Stimulated activated CD8-positive, alpha-beta memory T cell treated with anti-CD3 and anti-CD28 coated beads, Interleukin-4, amount 100 ng/mL, for 1 hour (primary cell): ENCODE measurements at places on chromosomes 4 and X.

GRCh38 chrX:129981200-129981553 is 1.3 kb upstream of the BCORL1 start:
- no peak for DNase-seq

- DNase-seq = no peak
Observed at GRCh38 chr4:112916868-112917267, 132.6 kb upstream of the ANK2 start.

DNA sequence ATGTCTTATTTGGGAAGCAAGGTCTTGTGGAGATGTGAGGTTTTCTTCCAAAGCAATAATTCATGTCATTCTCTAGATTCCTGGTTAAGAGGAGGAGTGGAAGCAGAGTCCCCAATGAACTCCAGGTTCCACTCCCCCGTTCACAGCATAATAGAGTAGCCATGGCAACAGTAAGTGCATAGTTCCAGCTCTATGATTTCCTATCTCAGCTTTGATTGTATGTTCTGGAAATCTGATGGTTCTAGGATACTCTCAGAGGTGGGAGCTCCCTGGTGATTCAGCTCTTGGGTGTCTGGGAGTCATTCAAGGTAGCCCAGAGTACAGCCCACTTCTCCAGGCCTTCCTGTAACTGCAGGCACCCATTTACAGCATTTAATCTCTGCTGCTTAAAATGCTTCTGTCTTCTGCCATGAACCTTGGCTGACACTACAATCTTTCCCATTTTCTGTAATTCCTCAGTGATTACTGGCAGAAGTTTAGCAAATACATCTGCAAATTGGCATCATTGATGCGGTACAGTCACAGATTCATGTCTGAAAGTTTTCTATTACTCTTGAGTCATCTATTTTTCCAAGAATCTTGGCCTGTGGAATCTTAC is 242.0 kb downstream of the MAPK10 start:
- DNase-seq = no peak

DNA sequence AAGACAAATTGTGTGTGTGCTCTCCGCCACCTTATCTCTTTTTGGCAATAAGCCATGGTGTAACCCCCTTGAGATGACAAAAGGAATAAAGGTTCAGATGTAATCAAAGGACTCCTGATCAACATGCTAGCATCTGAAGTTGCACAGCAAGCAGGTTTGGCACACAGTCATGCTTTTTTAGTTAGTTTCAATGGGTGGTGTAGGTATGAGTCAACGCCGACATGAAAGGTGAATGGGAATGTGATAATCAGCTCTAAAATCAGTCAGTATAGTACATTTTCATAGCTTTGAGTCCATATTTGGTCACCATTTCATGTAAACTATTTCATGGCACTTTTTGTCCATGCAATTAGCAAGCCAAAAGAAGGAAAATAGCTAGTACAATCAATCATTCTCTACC is 50.4 kb upstream of the ETNPPL start:
- DNase-seq = no peak

- DNase-seq = no peak
Observed at GRCh38 chrX:48786341-48786800, at the start of gene GATA1. Gene GATA1 (plus strand): TSS chrX:48786590. CDS start chrX:48791110, 4,520 bp downstream.

- no peak for DNase-seq
Observed at GRCh38 chr4:112944006-112944405, 105.4 kb upstream of the ANK2 start.

DNA sequence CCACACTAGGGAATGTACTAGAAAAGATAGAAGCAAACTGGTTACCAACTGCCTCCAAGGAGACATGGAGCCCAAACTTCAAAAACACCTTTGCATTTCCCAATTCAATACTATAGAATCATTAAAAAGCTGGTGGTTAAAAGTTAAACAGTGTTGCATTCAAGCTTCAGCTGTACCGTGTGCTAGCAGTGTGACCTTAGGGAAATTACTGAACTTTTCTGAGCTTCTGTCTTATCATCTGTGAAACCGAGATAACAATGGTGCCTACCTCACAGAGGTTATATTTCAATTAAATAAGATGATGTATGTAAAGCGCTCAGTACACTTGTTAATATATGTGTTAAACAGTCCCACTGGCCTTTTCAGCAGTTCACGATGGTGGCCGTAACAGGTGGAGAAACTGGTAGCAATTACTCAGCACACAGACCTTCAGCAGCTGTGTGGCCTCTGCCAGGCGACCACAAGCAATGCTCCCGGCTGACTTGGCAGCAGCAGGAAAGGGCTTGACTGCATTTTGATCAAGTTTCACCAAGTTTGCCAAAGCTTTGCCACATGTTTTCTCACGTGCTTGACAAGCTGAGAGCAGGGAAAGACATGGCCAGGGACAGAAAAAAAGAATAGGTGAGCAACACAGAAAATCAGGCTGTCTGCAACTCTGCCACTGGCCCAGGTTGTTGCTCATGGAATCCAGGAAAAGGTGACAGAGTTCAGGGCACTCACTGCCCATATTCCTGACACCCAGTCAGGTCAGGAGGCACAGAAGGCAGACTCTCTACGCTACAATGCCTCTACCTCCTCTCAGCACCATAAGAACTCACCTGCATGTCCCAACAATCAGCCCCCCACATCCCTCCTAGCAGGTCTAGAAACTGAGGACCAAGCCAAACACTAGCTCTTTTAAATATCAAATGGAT is 72.1 kb downstream of the PARM1 start:
- no peak for DNase-seq

GRCh38 chrX:109635146-109635545 is 10.2 kb upstream of the KCNE5 start:
- no peak for DNase-seq

DNA sequence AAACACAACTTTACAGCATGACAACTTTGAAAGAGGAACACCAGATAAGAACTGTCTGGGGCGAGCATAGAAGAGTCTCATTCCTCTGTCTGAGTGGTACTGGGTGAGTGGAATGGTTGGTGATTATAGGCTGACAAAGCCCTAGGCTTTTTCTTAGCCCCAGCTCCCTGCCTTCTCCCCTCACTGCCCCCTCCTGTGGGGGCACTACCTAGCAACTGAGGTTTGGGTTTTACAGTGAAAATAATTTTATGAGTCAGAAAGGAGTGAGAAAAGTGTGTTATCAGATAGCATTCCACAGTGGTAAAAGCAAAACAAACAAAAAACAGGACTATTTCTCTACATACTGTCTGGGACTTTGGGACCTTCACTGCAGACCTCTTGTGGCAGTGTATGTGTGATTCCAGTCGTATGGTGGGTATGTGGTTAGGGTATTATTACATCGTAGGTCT is 10.5 kb upstream of the TMEM165 start:
- DNase-seq = no peak

DNA sequence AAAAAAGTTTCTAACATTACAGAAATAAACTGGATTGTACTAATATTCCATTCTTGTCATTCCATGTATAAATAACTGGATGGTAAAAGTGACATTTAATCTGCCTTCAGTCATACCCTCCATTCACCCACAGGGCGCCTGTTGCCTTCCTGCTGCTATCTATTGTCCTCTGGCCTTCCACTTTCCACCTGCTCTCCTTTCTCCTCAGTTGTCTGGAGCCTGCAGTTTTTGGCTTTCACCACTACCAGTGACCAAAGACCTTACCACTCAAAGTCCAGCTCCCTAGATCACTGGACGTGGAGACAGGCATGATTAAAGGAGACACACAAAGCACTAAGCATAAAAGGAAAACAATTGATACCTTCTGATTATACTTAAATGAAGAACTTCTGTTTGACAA is 46.2 kb upstream of the NHS start:
- no peak for DNase-seq

GRCh38 chr4:98484031-98484430 is 174.4 kb downstream of the TSPAN5 start:
- no peak for DNase-seq

DNA sequence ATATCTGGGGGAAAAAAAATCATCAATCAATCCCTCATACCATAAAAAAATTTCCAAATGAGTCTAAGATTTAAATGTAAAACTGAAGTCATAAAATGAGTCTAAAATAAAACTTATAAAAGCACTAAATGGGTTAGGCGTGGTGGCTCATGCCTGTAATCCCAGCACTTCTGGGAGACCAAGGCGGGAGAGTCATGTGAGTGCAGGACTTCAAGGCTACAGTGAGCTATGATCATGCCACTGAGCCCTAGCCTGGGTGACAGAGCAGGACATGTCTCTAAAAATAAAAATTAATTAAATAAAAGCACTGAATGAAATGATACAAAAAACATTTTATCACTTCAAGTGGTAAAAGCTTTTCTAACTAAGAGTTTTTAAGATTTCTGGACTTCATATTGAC is 83.3 kb downstream of the LRBA start:
- no peak for DNase-seq

GRCh38 chr4:5381961-5382441 is 326.4 kb downstream of the EVC2 start:
- DNase-seq = no peak

- no peak for DNase-seq
Observed at GRCh38 chrX:43661521-43662240, 5.6 kb downstream of the MAOA start.

GRCh38 chr4:153273751-153274150 is 69.5 kb downstream of the TRIM2 start:
- DNase-seq = no peak

GRCh38 chr4:16516796-16517439 is 290.6 kb upstream of the TAPT1 start:
- no peak for DNase-seq

GRCh38 chrX:4547213-4547836 is 833.9 kb upstream of the PRKX start:
- no peak for DNase-seq

DNA sequence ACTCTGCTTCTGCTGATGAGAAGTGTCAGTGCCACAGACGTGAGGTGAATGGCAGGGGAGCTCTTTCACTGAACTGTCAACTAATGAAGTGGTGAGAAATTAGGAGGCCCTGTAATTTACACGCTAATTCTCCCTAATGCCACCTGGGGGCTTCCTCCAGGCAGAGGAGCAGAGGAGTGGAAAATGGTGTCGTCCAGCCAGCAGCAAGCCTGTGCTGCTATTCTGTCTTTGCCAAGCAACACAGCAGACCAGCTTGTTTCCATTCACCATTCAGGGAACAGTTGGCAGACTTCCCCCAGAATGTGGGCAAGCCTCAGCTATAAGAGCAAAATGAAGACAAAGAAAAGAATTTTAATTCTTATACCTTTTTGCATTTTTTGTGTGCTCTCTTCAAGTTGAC is 245.2 kb upstream of the TET2 start:
- DNase-seq = no peak

DNA sequence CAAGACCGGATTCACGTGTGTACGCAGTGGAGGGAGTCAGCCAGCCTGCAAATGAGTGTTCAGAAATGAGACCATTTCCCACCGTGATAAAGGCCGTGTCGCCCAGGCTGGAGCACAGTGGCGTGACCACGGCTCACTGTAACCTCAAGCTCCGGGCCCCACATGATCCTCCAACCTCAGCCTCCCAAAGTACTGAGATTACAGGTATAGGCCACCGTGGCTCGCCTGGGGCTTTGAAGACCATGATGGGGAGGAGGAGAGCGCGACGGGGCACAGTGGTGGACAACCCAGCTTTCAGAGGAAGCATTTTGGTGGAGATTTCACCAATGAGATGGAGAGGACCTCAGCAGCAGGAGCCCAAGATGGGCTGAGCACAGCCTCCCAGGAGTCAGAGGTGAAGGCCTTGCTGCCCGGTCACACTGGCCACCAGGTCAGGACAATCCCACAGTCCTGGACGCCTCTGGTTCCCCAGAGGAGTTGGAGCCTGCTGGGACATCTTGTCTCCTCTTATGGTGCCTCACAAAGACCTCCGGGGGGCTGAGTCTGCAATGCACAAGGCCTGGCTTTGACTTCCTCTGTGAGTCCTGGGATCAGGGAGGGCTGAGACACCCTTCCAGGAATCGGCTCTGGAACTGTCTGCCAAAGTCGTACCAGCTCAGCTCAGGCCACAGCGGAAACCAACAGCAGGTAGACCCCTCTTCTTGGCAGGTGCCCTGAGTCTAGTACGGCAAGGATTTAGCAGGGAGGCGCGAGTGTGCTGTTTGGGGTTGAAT is 22.4 kb upstream of the MXD4 start:
- DNase-seq = no peak

DNA sequence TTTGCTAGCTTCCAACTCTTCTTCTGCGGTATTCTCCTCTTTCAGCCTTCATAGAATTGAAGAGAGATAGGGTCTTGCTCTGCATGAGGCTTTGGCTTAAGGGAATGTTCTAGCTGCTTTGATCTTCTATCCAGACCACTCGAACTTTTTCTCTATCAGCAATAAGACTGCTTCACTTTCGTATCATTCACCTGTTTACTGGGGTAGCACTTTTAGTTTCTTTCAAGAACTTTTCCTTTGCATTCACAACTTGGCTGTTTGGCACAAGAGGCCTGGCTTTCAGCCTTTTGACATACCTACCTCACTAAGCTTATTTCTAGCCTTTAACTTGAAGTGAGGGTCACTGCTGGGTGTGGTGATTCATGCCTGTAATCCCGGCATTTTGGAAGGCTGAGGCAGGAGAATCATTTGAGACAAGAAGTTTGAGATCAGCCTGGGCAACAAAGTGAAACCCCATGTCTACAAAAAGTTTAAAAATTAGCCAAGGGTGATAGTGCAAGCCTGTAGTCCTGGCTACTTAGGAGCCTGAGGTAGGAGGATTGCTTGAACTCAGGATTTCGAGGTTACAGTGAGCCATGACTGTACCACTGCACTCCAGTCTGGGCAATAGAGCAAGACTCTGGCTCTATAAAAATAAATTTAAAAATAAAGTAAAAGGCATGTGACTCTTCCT is 47.1 kb upstream of the HPGDS start:
- DNase-seq = no peak
